ENCODE measurements at places on chromosomes 7 and 10.

- no peak for DNase-seq
Observed at GRCh38 chr7:105278973-105279687, 109.6 kb downstream of the SRPK2 start.

- no peak for DNase-seq
Observed at GRCh38 chr7:137636376-137636775, 210.4 kb downstream of the DGKI start.

DNA sequence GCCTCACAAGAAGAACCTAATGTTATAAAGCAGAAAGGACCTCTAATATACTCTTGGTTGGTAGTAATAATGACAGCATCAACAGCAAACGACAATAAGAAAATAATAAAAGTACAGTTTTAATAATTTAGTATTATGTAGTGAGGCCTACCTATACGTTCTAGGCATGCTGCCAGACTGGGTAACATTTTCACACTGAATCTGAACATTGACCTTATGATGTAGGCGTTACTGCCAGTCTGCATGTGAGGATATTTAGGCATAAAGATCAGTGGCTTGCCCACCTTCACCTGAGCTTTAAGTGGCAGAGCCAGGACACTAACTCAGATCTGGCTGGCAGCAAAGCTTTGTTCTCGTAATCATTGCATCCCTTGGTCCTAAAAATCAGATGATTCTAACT is 2.5 kb downstream of the FGL2 start:
- no peak for DNase-seq

- no peak for DNase-seq
Observed at GRCh38 chr7:2911466-2911865, 67.4 kb upstream of the GNA12 start.

DNA sequence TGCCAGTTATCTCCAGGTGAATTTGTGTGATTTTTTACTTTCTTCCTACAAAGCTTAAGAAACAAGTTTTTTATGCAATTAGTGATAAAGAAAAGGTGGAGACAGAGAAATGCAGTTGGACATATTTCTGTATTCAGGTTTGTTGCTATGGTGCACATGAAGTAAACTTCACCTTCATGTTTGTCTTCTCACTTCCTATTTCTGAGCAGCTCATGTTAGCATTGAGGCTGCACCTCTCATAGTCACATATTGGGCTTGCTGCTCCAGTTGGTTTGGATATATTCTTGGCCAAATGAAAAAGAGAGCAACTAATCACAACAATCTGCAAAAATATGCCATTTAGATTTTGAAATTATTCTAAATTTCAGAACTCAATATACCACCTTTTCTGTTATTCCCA is 475.6 kb upstream of the ZWINT start:
- no peak for DNase-seq

- DNase-seq = no peak
Observed at GRCh38 chr10:69865450-69865849, 63.7 kb downstream of the COL13A1 start.

DNA sequence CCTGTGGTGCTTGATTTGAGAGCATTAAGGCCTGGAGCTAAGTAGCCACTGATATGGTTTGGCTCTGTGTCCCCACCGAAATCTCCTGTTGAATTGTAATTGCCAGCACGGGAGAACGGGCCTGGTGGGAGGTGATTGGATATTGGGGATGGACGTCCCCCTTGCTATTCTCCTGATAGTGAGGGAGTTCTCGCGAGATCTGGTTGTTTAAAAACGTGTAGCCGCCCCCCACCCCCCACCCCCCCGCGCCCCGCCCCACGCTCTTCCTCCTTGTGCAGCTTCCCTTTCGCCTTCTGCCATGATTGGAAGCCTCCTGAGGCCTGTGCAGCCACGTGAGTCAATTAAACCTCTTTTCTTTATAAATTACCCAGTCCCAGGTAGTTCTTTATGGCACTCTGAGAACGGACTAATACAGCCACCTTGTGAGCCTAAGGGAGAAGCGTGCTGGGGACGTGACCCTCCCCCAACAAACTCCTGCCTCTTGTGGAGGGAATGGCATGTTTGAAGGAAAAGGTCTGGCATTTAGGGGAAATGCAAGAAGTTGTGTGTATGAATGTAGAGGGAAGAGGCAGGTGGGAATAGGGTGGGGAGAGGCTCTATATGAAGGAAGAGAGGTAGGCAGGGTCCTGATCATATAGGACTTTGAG is 118.0 kb upstream of the KMT2C start:
- DNase-seq = no peak

DNA sequence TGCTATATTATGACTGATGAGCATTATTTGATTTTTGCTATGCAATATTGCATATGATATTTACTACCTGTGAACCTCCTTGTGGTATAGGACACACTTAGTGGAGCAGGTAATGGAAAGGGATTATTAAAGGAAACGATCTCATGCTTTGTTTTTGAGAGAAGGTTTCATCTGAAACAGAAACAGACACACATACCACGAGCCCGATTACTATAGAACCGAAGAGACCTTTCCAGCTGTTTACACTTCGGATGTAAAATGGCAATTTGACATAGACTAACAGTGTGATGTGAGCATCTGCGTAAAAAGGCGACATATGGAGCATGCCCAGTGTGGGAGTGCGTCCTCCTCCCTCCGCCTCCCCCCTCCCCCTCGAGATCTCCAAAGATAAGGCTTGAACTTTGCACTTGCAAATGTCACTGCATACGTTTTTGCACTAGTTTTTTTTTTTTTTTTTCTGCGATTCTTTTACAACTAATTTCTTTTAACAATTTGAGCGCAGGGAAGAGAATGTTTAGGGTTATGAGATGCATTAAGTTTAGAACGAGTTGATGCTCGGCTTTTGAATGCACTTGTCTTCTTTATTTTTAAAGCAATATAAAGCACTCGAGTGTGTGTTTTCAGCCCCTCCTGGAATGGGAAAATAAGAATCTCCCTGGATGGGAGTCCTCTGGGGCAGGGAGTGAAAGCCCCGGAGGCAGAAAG is 251.0 kb downstream of the NSUN6 start:
- peak; percentile 20 for DNase-seq
